ENCODE measurements at places on chromosomes 2 and 18. TPM values are rescaled to one million over a fixed set of nuclear protein-coding genes. Genes with fewer than 3 reads are reported as not detected.

The DSEL gene
- 29.2 TPM for total RNA-seq

The ZNF638 gene
- 200 TPM for total RNA-seq

The MALL gene
- 11.5 TPM for total RNA-seq

The HOXD12 gene
- 0.23 TPM for total RNA-seq

The ACAA2 gene
- 65.8 TPM for total RNA-seq

The TMEM178A gene
- 40.5 TPM for total RNA-seq

The ANKRD23 gene
- total RNA-seq: 12.5 TPM

The STAMBP gene
- total RNA-seq: 20.3 TPM

The RNF103 gene
- total RNA-seq: 24.6 TPM

The PAX3 gene
- 0.58 TPM for total RNA-seq

The SLC5A6 gene
- 31.8 TPM for total RNA-seq

The COL5A2 gene
- total RNA-seq: 147 TPM

The CAD gene
- 52.7 TPM for total RNA-seq

The MC5R gene
- 0.47 TPM for total RNA-seq

The ZDBF2 gene
- total RNA-seq: 16.9 TPM

The DNAJC10 gene
- total RNA-seq: 68.7 TPM

The RAB11FIP5 gene
- 32.5 TPM for total RNA-seq

The EFR3B gene
- total RNA-seq: 7.8 TPM

The CDK15 gene
- 1.3 TPM for total RNA-seq

The GRB14 gene
- total RNA-seq: 19.0 TPM

The PJVK gene
- total RNA-seq: 5.1 TPM

The GATA6 gene
- total RNA-seq: 14.0 TPM

The ZNF521 gene
- total RNA-seq: 58.0 TPM

The GPR35 gene
- total RNA-seq: 2.5 TPM

The SH2D6 gene
- total RNA-seq: 0.99 TPM

The LAMA1 gene
- total RNA-seq: 63.7 TPM

The CPLX4 gene
- not detected for total RNA-seq

The LIPG gene
- 32.1 TPM for total RNA-seq

The IL36G gene
- not detected for total RNA-seq

The ARHGAP25 gene
- 10.8 TPM for total RNA-seq

The EIF2AK2 gene
- total RNA-seq: 34.8 TPM

The MGAT4A gene
- 24.2 TPM for total RNA-seq

The KRTCAP3 gene
- 1.1 TPM for total RNA-seq

The FANCL gene
- 32.5 TPM for total RNA-seq
